Cardiac ventricle fibroblast (primary cell): ENCODE measurements at places on chromosomes 12 and 14. TPM values are rescaled to one million over a fixed set of nuclear protein-coding genes. Genes with fewer than 3 reads are reported as not detected.

Gene KRT6C
- total RNA-seq = not detected in 2 replicates

Gene ATP2B1
- total RNA-seq = 24.6 and 33.6 TPM in 2 replicates

Gene P2RX2
- total RNA-seq = not detected in 2 replicates

Gene PEBP1
- total RNA-seq = 196 and 228 TPM in 2 replicates

Gene ENDOU
- not detected in 2 replicates for total RNA-seq

Gene CD163
- not detected in 2 replicates for total RNA-seq

Gene ADAMTS20
- total RNA-seq = not detected in 2 replicates

Gene KRT71
- not detected in 2 replicates for total RNA-seq

Gene NEDD1
- total RNA-seq = 6.7 and 8.0 TPM in 2 replicates

Gene NEMP1
- total RNA-seq = 2.2 and 3.5 TPM in 2 replicates

Gene LGR5
- 0.24 and 0.50 TPM in 2 replicates for total RNA-seq

Gene TOMM20L
- not detected in 2 replicates for total RNA-seq

Gene HPD
- 15.6 and 20.1 TPM in 2 replicates for total RNA-seq

Gene ANKRD33
- total RNA-seq = 0.44 TPM in 1 of 2 replicates, not detected in the other
